NCI-H1105 treated with DMSO at 0.1 percent for 48 hours (cell line): ENCODE measurements at places on chromosomes 11 and 22.

- DNase-seq, result no peak
Observed at GRCh38 chr11:8719211-8719649, 36.6 kb downstream of the RPL27A start.

GRCh38 chr11:1863352-1864216 is 10.7 kb downstream of the LSP1 start:
- DNase-seq, result no peak

DNA sequence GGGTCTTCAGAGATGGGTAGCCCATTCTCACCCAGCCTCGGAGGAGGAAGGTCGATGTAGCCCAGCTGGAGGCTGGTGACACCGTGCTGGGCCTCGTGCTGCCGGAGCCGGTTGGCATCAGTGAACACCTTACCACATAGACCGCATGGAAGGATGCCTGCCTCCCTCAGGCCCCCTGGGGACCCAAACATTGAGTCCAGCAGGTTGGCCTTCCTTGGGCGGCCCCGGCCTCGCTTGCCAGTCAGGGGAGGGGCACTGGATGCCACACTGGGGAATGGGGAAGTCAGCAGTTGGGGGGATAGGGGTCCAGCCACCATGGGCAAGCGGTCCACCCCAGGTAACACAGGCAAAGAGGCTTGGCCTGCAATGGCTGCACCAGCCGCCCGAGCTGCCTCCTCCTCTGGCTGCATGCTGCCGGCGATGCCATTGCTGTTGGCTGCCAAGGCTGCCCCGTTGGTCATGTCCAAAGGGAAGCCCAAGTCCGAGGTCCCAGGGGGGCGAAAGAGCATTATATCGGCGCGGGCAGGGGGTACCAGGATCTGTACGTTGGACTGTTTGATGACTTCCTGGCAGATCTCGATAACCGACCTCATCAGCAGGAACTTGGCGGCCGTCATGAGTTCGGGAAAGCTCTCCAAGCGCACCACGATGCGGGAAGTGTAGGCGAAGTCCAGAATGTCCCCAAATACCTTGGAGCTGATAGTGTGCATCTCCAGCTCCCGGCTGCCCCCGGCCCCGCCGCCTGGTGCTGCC is 1.4 kb downstream of the PATZ1 start:
- peak; percentile 15 for DNase-seq

DNA sequence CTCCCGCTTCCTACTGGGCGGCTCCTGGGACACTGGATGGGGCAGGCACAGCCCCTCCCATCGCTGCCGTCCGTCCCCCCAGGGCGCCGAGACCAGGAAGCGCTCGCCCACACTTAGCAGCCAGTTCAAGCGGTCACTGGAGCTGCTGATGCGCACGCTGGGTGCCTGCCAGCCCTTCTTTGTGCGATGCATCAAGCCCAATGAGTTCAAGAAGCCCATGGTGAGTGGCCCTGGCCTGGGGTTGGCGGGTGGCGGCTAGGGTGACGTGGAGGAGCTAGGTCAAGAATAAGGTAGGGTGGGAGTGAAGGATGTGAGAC is 44.6 kb downstream of the MYO7A start:
- no peak for DNase-seq

GRCh38 chr22:47351836-47352579 is 589.6 kb downstream of the TBC1D22A start:
- no peak for DNase-seq

GRCh38 chr22:20435436-20436306 is 2.0 kb downstream of the SCARF2 start:
- DNase-seq, result no peak

- DNase-seq, result no peak
Observed at GRCh38 chr11:18761741-18762140, 29.9 kb downstream of the PTPN5 start.

GRCh38 chr22:29702000-29702930 is 17.5 kb upstream of the CABP7 start:
- DNase-seq, result no peak

DNA sequence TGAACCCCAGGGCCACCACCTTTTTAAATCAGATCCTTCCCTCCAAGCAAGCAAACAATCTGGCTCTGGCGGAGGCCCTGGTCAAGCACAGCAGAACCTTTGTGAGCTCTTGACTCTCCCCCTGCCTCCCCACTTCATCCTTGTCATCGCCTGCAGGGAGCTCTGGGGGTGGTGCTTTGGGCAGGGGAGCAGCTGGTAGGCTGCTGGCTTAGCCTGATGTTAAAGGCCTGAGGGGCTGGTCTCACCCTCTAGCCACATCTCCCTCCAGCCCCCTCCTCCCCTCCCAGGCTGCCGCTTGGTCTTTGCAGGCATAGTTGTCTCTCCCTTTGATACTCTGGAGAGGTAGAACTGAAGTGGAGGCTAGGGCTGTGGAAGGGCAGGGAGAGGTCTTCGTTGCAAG is 50.9 kb downstream of the THAP12 start:
- no peak for DNase-seq

- DNase-seq, result no peak
Observed at GRCh38 chr11:44987506-44987905, 36.8 kb upstream of the TP53I11 start.

GRCh38 chr11:8584511-8584910 is 9.5 kb downstream of the STK33 start:
- peak; percentile 2 for DNase-seq

- no peak for DNase-seq
Observed at GRCh38 chr11:78432058-78432515, 14.5 kb upstream of the GAB2 start.

- no peak for DNase-seq
Observed at GRCh38 chr11:102527041-102527440, 3.5 kb downstream of the MMP7 start.

- DNase-seq, result no peak
Observed at GRCh38 chr11:100824041-100824809, 137.1 kb downstream of the ARHGAP42 start.

DNA sequence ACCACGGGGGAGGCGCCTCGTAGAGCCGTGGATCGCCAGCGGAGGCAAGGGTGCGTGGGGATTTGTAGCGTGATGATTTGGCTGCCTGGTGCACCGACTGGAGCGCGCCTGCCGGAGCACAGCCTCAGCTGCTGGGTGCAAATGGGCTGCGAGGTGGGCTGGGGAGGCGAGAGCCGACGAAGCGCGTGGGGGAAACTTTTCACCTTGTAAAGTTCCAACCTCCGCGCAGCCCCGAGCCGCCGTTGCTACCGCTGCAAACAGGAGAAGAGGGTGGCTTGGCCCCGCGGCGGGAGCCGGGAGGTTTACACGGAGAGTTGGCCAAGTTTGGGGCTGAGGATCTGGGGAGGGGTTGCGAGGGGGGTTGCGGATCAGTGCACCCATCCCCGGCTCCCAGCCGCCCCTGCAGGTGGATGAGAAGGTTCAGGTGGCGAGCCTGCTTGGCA is 528 bp downstream of the FAT3 start:
- DNase-seq, result peak; percentile 66

DNA sequence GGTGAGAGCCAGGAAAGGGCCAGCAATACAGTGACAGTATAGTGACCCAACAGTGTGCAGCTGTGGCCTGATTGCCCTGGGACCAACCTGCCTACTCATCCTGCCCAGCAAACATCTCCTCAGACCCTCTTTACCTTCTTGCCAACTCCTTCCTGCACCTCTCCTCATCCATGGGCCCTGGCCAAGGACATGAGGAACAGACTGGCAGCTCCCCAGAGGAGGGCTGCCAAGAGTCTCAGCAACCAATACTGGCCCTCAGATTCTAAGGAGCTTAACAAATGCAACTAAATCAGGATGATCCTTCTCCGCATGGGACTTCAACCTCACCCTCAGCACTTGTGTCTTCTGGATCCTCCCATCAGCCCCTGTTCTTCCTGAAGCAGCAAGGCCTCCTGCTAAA is 77.0 kb downstream of the RPL27A start:
- DNase-seq, result no peak

GRCh38 chr11:30380846-30381245 is 57.9 kb downstream of the ARL14EP start:
- no peak for DNase-seq

GRCh38 chr11:10617551-10617950 is 49.1 kb upstream of the LYVE1 start:
- no peak for DNase-seq

DNA sequence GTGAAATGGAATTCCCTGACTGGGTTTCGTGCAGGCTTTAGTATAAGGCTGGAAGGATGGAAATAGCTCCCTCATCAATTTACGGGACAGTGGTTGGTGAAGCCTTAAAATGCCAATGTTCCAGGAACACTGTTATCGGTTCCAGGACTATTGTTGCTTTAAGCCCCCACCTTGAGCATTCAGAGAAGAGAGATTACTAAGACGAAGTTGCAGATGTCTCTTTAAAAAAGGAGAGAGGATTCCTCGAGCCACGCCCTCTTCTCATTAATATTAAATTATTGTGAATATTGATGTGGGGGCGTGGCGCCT is 195 bp upstream of the CREB3L1 start:
- DNase-seq, result peak; percentile 62

DNA sequence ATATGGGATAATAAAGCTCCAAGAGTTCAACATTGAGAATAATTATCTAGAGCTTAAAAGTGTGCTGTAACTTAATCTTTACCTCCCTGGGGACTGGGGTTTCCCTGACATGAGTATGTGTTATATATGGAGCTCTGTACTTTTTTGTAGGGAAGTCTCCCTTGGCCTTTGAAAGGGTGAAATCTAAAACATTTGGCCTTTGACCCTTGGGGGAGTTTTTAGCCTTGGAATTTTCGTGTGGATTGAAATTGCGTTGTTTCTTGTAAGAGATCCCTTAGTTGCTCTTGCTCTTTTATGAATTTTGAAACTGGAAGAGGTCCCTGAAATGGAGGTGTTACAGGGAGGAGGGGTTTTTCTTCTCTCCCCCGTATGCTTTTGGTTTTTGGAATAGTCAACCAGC is 450.0 kb downstream of the NELL1 start:
- DNase-seq, result no peak

GRCh38 chr11:76382209-76382608 is 1.1 kb downstream of the GVQW3 start:
- DNase-seq, result no peak

- DNase-seq, result no peak
Observed at GRCh38 chr11:39589391-39589790, 1870.1 kb downstream of the LRRC4C start.

- peak; percentile 52 for DNase-seq
Observed at GRCh38 chr11:27700351-27701301, at the start of gene BDNF. Gene BDNF (minus strand): TSS chr11:27700455. CDS start chr11:27658564, 41,891 bp downstream.

DNA sequence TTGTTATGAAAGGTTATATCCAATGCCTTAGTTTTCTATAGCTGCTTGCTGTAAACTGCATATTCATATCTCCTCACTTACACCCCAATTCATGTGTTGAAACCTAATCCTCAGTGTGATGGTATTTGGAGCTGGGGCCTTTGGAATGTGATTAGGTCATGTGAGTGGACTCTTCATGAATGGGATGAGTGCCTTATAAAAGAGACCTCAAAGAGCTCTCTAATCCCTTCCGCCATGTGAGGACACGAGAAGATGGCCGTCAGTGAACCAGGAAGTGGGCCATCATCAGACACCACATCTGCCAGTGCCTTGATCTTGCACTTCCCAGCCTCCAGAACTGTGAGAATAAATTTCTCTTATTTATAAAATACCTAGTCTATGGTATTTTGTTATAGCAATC is 79.3 kb downstream of the CYP2R1 start:
- DNase-seq, result no peak

- no peak for DNase-seq
Observed at GRCh38 chr22:22432479-22432878, 76.1 kb downstream of the ZNF280B start.

DNA sequence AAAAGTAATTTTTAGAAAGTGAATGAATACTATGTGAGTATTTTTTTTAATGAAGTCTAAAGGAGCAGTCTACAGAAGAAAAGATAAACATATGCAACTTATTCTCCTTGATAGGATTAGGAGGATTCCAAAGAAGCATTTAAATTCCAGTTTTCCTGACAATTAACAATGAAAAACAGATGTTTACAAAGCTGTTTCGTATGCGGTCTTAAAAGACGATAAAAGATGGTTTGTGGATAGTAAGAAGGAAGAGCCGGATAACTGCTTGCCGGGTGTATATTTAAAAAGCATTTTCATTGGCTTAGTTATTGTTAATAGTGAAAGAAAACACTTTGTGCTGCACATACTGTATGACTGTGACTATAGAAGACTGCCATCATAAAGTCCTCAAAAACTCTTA is 120.0 kb upstream of the C11orf58 start:
- no peak for DNase-seq

DNA sequence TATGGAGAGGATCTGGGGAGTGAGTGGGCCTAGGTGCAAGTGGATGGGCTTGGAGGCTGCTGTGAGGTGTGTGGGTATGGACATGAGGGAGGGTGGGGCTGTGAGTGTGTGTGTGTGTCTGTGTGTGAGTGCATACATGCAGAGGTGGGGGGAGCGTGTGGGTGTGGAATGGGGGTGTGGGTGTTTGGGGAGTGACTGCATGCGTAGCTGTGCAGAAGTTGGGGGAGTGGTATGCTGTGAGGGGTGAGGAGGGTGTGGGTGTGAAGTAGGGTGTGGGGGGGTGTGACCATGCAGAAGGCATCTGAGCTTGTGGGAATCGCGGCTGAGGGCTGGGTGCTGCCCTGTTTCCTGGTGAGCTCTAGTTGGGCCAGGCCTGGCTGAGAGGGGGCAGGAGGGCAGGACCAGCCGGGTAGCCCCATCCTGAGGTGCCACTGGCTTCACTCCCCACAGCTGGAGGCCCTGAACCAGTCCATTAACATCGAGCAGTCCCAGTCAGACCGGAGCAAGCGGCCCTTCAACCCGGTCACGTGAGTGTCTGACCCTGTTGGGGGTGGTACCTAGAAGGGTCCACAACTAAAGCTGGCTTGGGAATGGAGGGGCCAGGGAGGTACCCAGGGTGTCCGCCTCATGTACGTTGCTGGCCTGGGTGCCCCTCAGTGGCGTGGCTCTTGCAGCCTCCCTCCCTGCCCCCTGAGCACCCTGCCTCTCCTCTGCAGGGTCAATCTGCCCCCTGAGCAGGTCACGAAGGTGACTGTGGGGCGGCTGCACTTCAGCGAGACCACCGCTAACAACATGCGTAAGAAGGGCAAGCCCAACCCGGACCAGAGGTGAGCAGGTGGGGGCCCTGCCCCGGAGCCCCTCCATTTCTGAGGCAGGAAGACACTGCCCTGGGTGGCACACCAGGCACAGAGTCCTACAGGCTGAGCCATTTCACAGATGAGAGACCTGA is 16.5 kb downstream of the TMEM258 start:
- DNase-seq, result no peak

DNA sequence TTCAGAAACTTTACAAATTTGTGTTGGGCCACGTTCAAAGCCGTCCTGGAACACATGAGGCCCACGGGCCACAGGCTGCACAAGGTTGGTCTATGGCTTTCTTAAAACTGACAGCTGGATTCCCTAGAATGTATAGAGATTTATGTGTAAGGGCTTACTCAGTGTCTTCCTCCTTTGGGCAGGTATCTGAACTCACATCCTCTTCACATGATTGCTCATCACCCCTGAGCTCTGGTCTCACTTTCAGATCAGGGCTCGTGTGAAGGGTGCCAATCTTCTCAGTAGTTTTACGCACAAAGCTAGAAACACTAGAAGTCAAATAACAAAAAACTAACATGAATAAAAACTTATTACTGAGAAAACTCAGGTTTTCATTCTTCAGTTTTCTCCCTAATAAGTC is 27.1 kb downstream of the HPS5 start:
- DNase-seq, result no peak

- DNase-seq, result peak; percentile 64
Observed at GRCh38 chr11:40306938-40307548, 1152.4 kb downstream of the LRRC4C start.

- no peak for DNase-seq
Observed at GRCh38 chr11:120343429-120343828, 7.2 kb downstream of the ARHGEF12 start.

- DNase-seq, result no peak
Observed at GRCh38 chr11:86722006-86722405, 49.6 kb upstream of the ME3 start.

GRCh38 chr22:28715611-28716010 is 26.0 kb downstream of the CHEK2 start:
- DNase-seq, result no peak
